ENCODE measurements at places on chromosomes 11 and 22.

DNA sequence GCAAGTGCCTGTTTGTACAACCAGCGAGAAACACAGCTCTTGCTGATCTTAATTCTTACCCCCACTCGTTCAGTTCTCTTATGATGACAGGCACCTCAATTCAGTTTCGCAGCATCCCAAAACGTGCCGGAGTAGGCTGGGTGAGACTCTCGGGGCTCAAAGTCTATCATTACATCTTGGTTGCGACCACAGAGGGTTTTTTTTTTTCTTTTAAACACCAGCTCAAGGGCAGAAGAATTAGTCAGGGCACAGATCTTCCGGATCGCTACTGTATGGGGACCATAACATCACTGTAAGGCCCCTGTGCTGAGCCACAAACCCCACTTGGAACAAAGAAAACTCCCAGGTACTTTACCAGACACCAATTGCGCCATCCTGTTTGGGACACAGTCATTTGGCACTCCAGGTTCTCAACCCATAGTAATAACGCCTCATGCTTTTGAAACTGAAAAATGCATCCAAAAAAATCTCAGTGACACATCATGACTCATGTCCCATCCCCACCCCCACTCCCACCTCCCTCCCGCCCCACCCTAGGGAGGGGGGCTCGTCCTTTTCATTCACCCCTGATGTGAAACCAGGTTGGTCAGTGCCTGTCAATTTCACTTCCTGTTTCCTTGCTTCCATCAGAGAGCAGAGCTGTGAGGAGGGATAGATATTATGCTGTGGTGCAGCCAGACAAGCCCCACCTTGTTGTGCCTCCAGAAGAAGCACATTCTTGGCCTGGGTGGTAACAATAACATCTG, 41.0 kb upstream of the CD5 start:
- peak; percentile 18 for DNase-seq

DNA sequence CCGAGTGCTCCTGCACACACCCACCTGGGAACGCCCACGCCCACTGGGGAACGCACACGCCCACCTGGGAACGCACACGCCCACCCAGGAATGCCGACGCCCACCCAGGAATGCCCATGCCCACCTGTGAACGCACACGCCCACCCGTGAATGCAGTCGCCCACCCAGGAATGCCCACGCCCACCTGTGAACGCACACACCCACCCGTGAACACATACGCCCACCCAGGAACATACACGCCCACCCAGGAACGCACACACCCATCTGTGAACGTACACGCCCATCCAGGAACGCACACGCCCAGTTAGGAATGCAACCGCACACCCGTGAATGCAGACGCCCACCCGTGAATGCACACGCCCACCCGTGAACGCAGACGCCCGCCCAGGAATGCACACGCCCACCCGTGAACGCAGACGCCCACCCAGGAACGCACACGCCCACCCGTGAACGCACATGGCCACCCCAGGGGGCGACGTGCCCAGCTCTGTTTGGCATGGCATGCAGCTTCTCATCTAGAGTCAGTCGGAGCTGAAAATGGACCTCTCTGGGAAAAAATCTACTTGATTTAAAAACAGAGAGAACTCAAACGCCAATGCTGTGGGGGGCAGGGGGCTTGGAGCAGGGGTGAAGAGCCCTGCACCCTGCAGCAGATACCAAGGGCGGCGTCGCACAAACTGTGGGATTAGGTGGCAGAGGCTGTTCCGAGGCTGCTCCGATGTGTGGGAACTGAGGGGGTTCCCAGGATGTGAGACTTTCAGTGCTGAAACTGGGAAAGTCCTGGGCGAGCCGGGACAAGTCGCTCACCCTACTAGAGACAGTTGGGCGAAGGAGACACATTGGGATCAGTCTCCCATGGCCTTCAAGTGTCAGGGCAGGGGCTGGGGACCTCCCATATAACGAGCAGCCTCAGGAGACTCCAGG, 83.3 kb downstream of the MYEOV start:
- no peak for DNase-seq

DNA sequence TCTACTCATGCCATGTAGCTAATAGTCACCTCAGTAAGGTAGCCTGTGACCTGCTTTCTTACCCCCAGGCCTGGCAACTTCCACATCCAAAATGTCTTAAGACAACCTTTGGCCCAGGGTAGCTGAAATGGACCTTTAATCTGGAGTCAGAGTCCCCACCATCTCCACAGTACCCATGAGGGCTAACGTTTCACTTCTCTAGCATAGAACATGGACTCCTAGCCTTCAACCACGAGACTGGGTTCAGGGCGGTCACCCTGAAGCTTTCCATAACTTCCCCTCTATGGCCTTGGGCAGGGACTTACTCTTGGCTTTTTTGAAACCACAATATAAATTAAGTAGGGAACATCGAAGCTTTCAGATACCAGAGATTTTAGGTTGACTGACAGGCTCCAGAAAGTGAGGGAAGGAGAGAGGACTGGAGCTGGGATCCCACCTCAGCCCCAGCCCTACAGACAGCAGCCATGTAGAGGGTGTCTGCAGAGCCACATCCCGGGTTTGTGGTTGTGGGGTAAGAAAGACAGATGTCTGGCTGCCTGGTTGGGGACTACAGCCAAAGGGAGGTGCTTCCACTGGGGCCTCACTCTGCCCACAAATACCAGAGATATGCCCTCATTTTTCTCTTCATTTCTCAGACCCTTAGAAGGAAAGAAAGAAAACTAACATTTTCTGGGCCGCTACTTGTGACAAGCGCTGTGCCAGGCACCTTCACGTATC, 2.6 kb downstream of the TBC1D10A start:
- no peak for DNase-seq

DNA sequence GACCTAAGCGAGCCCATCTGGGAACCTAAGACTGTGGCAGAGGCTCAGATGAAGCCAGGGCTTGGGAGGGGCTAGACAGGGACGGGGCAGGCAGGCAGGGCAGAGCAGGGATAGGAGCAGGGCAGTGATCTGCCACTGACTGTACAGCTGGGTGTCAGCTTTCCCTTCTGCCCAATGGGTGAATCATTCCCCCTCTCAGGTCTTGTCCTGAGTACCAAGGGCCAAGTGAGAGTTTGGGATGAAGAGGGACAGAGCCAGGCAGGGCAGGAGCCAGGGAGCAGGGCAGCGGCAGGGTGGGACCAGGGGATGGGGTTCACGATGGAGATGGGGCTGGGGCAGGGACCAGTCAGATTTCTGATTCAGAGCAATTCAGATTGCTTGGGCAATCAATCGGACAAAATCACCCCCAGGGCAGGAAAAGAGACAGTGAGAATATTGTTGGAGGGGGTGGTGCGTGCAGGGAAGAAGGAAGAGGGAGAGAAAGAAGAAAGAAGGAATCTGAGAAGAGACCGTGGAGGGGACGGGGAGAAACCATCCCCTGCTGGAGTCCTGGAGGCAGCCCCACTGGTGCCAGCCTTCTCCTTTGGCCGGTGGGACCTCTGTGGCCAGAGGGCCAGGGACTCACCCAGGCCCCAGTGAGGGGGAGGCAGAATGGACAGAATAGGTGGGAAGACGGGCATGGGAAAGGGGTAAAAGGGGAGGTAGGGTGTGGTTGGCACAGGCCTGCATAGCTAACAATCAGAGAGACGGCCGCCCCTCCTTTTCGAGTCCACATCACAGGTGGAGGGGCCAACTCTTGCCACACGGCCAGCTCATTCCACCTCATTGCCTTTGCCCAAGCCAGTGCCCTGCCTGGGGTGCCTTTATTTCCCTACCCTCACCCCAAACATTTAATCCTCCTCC, 47.2 kb downstream of the CYTH4 start:
- no peak for DNase-seq

- DNase-seq = peak; percentile 95
Measured at GRCh38 chr11:101931692-101932091, 15.4 kb upstream of the ANGPTL5 start.

DNA sequence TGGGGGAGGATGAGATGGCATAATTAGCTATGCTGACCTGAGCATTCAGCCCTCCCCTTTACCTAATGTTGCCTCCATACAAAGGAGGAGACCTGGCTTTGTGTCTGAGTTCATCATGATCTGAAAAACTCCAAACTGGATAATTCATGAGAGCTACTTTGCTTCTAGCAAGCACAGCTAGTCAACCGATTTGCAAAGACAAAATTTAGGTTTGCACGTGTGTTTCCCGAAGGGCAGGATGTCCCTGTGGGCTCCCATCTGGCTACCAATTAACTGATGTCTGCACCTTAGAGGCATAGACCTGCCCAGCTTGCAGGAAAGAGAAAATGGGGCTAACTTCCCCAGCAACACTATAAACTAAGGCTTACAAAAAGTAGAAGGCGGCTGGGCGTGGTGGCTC, 42.2 kb upstream of the POU2AF1 start:
- no peak for DNase-seq

- DNase-seq = peak; percentile 40
Measured at GRCh38 chr11:64759722-64760719, at the start of gene PYGM. Gene PYGM, minus strand, starts transcription at chr11:64759974. Its CDS starts 76 bp downstream, at chr11:64759898.

DNA sequence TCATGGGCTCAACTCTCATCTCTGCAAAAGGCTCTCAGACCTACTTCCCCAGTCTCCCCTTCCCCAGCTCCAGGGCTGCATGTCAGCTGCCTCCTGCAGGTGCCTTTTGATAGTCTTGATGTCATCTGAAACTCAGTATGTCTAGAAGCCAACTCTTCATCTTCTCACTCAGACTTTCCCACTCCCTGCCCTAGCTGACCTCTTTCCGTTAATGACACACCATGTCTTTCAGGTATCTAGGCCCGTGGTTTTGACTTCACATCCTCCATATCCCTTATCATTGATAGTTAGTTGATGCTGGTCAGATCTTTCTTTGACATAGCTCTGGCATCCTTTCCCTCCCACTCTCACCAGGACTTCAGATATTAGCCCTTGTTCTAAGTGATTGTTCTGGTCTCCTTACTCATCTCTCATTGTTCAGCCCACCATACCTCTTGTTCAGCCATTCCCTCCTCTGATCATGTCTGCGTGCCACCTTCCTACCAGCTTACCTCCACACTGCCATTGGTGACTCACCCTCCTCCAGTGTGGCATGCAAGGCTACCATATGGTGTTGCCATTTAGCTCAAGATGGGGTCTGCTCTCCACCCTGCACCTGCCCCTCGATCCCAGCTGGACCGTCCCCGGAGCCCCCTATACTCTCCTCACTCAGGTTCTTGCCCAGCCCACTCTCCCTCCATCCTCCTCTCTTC, 18.4 kb downstream of the TTC12 start:
- DNase-seq = no peak

GRCh38 chr11:704781-705645, 1.0 kb upstream of the EPS8L2 start:
- peak; percentile 98 for DNase-seq

GRCh38 chr11:69059429-69059828, 10.7 kb downstream of the TPCN2 start:
- no peak for DNase-seq

DNA sequence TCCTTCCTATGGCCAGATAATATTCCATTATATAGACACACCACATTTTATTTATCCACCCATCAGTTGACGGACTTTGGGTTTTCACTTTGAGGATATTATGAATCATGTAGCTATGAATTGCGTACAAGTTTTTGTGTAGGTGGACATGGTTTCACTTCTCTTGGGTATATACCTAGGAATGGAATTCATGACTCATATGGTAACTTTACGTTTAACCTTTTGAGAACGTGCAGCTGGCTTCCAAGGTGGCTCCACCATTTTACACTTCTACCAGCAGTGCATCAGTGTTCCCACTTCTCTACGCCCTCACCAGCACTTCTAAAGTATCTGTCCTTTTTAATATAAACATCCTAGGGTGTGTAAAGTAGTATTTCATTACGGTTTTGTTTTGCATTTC, 112.0 kb downstream of the PLEKHA7 start:
- DNase-seq = no peak

- no peak for DNase-seq
Measured at GRCh38 chr11:109521571-109522086, 99.6 kb downstream of the C11orf87 start.

GRCh38 chr11:24738972-24739371, 242.1 kb downstream of the LUZP2 start:
- DNase-seq = no peak

DNA sequence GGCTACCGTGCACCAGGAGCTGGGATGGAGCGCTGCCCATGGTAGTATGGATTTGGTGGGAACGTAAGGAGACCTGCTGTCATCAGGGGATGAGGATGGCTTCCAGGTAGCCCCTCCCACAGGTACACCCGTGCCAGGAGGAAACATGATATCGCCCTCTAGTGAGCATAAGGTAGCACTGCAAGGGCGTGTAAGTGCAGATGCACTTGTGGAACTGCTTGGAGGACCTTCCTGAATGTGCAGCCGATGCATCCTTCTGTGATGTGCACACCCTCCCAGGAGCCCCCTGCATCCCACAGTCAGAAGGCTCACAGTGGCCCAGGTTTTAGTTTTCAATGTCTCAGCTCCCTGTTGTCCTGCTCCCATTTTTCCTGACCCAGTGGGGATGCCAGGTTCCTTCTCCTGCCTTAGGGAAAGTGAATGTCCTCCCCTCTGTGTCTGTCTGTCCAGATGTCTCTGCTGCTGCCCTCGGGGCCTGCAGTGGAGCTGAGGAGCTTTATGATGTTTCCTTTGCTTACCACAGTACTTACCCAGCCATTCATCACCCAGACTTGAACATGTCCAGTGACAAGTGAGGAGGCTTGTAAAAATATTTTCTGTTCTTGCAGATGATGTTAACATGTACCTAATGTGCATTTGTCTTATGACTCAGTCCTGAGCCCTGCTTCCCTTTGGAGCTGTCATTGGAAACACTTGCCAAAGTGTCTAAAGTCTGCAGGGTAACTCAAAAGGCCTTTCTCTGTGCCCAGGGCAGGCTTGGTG, 49.2 kb downstream of the DBX1 start:
- peak; percentile 92 for DNase-seq

- peak; percentile 99 for DNase-seq
Measured at GRCh38 chr11:13114566-13115379, 105.7 kb downstream of the RASSF10 start.

GRCh38 chr11:134358856-134359490, 27.2 kb downstream of the GLB1L2 start:
- DNase-seq = no peak

DNA sequence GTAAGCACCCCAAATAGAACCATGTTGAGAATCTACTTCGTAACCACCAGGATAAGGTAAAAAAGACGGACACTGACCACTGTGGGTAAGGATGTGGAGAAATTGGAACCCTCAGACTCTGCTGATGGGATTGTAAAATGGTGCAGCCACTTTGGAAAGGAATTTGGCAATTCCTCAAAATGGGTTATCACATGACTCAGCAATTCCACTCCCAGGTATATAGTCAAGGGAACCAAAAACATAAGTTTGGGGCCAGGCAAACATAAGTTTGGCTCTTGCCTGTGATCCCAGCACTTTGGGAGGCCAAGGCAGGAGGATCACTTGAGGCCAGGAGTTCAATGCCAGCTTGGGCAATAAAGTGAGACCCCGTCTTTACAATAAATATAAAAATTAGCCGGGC, 5.1 kb upstream of the CABP2 start:
- DNase-seq = no peak

DNA sequence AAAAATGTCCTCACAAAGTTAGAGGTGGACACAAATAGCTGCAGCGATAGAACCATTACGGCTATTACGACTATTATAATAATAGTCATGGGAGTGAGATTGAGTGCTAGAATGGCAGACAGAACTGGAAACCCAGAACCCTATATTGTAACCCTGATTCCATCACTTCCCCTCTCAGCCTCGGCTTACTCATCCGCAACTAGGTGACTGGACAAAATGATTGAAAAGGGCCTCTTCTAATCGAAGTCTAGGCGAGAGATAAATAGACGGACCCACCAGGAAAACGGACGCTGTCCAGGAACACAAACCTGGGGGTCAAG, 629 bp downstream of the PSMA1 start:
- DNase-seq = no peak
